ENCODE measurements at places on chromosomes 4 and X. TPM values are rescaled to one million over a fixed set of nuclear protein-coding genes. Genes with fewer than 3 reads are reported as not detected.

CXorf38 gene
- total RNA-seq: 9.6 TPM

NAA11 gene
- not detected for total RNA-seq

GAB1 gene
- total RNA-seq: 10.7 TPM

MAGEA9B gene
- total RNA-seq: not detected

IBSP gene
- 0.19 TPM for total RNA-seq

MAGEA11 gene
- not detected for total RNA-seq

NOX1 gene
- not detected for total RNA-seq

COL4A6 gene
- 3.7 TPM for total RNA-seq

RAB41 gene
- total RNA-seq: not detected

CXorf49 gene
- not detected for total RNA-seq

ART3 gene
- total RNA-seq: not detected

IL2 gene
- total RNA-seq: not detected

MBNL3 gene
- total RNA-seq: 0.96 TPM

TIGD2 gene
- total RNA-seq: 8.7 TPM

RTL9 gene
- under 0.01 TPM for total RNA-seq

TBC1D9 gene
- 48.2 TPM for total RNA-seq

MPC1L gene
- total RNA-seq: not detected

CT45A7 gene
- not detected for total RNA-seq

REELD1 gene
- total RNA-seq: not detected

FAM149A gene
- total RNA-seq: 2.3 TPM

RRH gene
- not detected for total RNA-seq

CYSLTR1 gene
- total RNA-seq: not detected

TMEM271 gene
- not detected for total RNA-seq

DMP1 gene
- total RNA-seq: not detected

L1CAM gene
- 3.7 TPM for total RNA-seq

CENPVL1 gene
- not detected for total RNA-seq

SOD3 gene
- total RNA-seq: 156 TPM

SUPT20HL1 gene
- total RNA-seq: not detected

HSFX2 gene
- total RNA-seq: not detected

APELA gene
- total RNA-seq: not detected

CLDN24 gene
- total RNA-seq: not detected

SRPX2 gene
- total RNA-seq: 171 TPM

GC gene
- not detected for total RNA-seq

MUC7 gene
- total RNA-seq: not detected

MAGEA4 gene
- not detected for total RNA-seq

S100P gene
- not detected for total RNA-seq

FGF16 gene
- total RNA-seq: 1.3 TPM

ESX1 gene
- total RNA-seq: not detected

SLC7A11 gene
- 32.0 TPM for total RNA-seq

MXRA5 gene
- 7.0 TPM for total RNA-seq

CNGA1 gene
- 0.56 TPM for total RNA-seq

RENBP gene
- total RNA-seq: 2.3 TPM

AP1S2 gene
- 94.1 TPM for total RNA-seq

CTAG1B gene
- not detected for total RNA-seq

NMU gene
- total RNA-seq: not detected

FABP2 gene
- under 0.01 TPM for total RNA-seq

MEPE gene
- total RNA-seq: not detected

CT45A10 gene
- not detected for total RNA-seq

TIMM8A gene
- total RNA-seq: 9.0 TPM

ATOH1 gene
- total RNA-seq: not detected

PNMA6A gene
- 2.8 TPM for total RNA-seq

PPEF1 gene
- not detected for total RNA-seq

CSAG2 gene
- not detected for total RNA-seq

TRPC5OS gene
- total RNA-seq: not detected

TCEAL6 gene
- total RNA-seq: not detected

F8A2 gene
- not detected for total RNA-seq
